ENCODE measurements at places on chromosomes 2 and 18.

DNA sequence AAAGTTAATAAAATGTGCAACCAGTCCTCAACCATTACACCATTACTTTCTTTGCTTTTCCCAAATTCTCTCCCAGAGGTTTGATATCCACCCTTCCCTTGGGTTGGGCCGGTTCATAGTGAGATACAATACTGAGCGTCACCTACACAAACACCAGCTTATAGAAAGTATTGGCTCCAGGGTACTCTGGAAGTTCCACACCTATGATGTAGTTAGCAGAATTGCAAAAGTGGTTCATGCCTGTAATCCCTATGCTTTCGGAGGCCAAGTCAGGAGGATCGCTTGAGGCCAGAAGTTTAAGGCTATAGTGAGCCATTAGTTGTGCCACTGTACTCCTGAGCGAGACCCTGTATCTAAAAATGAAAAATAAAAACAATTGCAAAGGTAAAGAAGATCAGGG, 15.3 kb upstream of the MAP4K3 start:
- no peak for DNase-seq

GRCh38 chr18:7830468-7830867, 263.4 kb downstream of the PTPRM start:
- DNase-seq: no peak

GRCh38 chr18:10304853-10305252, 149.6 kb upstream of the APCDD1 start:
- DNase-seq: no peak

- no peak for DNase-seq
Observed at GRCh38 chr18:43275546-43275945, 1.7 kb downstream of the SYT4 start.

DNA sequence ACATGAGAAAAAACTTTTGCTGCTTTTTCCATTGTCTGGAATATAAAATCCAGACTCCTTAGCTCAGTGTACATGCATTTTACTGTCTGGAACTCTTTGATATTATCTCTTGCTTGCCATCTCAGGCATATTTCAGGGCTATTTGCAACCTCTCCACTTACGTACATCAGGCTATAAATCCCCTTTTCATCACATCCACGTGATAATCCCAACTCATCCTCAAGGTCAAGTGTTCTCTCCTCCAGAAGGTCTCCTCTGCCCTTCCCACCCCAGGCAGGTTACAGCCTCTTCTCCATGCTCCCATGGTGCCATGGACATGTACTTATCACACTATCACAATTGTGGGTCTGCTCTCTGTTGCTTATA, 202.5 kb upstream of the RBMS1 start:
- DNase-seq: no peak

Measured in T-helper 2 cell treated with Interferon-gamma antibody and Interleukin-4, amounts not matched to agents 5 μg/mL and 100 μg/mL, for 36 hours (primary cell).